ENCODE measurements at places on chromosomes 6 and 20.

- no peak for DNase-seq
Observed at GRCh38 chr6:110484321-110484720, 7.9 kb upstream of the SLC22A16 start.

DNA sequence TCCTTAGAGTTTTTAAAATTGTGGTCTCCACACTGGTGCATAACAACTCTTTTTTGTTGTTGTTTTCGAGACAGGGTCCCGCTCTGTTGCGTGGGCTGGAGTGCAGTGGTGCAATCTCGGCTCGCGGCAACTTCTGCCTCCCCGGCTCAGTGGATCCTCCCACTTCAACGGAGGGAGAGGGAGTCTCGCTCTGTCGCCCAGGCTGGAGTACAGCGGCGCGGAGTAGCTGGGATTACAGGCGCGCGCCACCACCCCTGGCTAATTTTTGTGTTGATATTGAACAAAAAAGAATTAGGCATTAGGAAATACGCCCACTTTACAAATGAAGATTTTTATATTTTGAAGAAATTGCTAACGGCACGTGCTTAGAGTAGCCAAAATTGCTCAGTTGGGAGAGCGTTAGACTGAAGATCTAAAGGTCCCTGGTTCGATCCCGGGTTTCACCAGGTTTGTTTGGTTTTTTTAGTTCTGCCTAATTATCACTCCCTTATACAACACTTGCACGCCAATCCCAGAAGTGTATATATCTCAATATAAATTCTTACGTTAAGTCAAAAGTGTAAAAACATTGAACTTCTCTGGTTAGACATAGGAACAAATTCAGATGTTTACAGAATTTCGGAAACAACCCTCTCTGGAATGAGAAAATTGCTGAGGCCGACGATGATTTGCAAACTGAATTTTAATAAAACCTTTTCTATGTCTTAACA lies 159.6 kb downstream of the TRIM27 start:
- DNase-seq, result no peak

GRCh38 chr6:21455071-21455470 lies 138.5 kb upstream of the SOX4 start:
- DNase-seq, result no peak

- DNase-seq, result no peak
Observed at GRCh38 chr6:156928972-156929371, 151.8 kb downstream of the ARID1B start.

DNA sequence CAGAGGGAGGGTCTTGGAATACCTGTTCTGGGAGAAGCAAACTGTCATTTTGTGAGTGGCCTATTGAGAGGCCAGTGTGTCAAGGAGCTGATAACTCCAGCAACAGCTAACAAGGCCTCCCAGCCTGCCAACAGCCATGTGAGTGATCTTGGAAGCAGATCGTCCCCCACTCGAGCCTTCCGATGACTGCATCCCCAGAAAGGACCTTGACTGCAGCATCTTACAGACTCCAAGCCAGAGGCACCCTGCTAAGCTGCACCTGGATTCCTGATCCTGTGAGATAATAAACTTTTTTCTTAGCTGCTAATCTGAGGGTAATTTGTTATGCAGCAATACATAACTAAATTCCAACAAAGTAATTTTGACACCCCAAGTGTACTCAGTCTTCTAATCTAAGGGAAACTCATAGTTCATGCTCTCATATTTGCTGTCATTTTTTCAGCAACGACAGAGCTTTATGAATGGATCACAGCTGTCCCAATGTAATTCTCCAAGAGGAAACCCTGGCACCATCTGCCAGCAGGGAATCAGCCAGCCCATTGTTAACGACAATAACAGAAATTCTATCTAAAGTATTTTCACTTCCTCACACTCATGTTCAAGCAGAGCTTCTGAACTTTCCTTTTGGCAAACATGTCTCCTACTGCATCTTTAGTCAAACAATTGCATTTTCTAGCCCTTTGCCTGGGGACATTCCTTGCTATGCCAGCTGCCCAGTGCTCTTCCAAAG lies 470.2 kb upstream of the BTBD3 start:
- DNase-seq, result no peak

- DNase-seq, result no peak
Observed at GRCh38 chr20:57361517-57361916, 10.5 kb downstream of the RAE1 start.

GRCh38 chr6:105898286-105898685 lies 187.8 kb upstream of the PRDM1 start:
- DNase-seq, result no peak

DNA sequence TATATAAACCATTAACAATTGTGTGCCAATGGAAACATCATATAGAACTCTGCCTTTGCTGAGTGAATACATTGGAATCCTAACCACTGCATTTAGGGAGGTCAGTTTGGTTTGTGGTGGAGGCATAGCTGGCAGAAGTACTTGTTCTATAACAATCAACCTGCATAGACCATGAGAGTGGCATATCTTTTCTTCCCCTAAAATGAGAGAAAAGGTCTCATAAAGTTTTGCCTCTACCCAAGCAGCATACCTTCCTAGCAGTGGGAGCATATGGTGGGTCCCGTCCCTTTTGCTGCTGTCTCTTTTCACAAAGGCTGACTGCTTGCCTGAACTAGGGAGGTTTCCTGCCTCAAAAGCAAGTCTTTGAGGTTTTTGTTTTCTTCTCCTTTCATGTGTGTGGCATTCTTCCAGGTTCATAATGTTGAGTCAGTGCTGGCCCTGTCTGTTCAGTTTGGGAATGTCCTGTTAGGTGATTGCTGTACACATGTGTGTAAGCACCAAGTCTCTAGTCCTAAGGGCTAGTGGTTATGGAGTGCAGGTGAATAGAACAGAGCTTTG lies 61.2 kb upstream of the SUPT3H start:
- DNase-seq, result no peak

GRCh38 chr6:96171112-96171511 lies 155.3 kb downstream of the FUT9 start:
- DNase-seq, result no peak

DNA sequence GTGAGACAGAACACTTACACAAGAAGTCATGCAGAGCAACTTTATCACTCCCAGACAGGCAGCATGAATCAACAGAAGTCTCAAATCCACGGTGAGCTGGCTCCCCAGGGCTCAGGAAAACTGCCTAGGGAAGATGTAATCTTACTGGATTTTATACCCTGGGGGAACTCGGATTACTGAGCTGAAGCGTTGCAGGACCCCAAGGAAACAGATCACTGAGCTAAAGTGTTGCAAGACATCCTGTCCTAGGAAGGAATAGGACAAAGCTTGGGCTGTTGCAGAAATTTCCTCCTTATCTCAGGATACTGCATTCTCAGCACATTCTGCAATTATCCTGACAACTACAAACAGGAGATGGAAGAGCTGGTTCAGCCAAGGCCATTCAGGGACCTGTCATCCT lies 224.8 kb downstream of the TFAP2A start:
- DNase-seq, result no peak

DNA sequence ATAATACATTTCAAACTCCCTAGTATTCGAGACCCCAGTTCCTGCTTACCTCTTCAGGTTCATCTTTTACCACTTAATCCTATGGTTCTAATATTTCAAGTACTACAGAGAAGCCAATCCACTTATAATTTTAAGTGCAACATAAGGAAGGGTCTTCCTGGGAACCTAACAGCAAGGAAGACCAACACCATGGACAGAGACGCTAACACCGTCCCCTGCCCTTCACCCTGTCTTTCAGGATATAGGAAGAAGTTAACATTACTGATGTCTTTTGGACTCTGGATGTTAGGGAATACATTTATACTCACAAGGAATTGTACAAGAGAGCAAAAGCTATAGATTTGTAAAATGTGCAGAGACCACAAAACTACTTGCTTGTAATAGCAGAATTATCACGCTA lies 565.0 kb upstream of the CHD6 start:
- DNase-seq, result no peak

GRCh38 chr6:21332077-21332476 lies 261.5 kb upstream of the SOX4 start:
- DNase-seq, result no peak

- DNase-seq, result no peak
Observed at GRCh38 chr6:164018133-164018532, 603.6 kb downstream of the QKI start.

DNA sequence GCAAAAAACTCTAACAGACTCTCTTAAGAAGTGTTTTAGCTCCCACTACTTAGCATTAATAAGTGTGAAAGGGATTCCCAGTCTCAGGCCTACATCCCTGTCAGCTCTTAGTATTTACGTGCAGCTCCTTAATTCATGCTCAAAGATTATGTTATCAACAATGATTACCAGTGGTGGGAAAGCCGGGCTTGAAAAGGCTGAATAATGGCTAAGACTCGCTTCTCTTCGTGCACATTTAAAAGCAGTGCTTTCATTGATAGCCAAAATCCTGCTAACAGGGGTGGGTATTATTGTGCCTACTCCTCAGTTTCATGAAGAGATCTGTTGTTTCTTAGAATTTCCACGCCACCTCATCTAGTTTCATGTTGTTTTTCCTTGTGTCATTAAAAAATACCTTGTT lies 518.8 kb downstream of the GRIK2 start:
- DNase-seq, result no peak

DNA sequence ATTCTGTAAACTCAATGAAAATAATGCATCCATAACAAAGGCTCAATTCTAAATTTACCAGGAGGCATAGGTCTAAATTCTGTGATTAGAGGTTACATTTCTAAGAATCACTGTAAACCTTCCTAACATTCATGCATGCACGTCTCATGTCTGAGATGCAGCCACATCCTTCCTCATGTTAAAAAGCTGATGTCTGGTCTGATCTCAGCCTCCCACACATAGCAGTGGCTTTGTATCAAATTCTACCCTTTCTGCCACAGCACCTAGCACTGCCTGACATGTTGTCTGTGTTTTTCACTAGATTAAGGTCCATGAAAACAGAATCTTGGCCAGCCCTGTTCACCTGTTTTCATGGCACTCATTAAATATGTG lies 171.1 kb downstream of the WDR27 start:
- no peak for DNase-seq

GRCh38 chr6:42259841-42260395 lies 42.3 kb upstream of the MRPS10 start:
- no peak for DNase-seq

- DNase-seq, result no peak
Observed at GRCh38 chr6:16437095-16437494, 198.7 kb downstream of the GMPR start.

- no peak for DNase-seq
Observed at GRCh38 chr6:14451594-14452374, 334.2 kb downstream of the CD83 start.

GRCh38 chr6:22783931-22784330 lies 214.6 kb downstream of the HDGFL1 start:
- DNase-seq, result no peak

DNA sequence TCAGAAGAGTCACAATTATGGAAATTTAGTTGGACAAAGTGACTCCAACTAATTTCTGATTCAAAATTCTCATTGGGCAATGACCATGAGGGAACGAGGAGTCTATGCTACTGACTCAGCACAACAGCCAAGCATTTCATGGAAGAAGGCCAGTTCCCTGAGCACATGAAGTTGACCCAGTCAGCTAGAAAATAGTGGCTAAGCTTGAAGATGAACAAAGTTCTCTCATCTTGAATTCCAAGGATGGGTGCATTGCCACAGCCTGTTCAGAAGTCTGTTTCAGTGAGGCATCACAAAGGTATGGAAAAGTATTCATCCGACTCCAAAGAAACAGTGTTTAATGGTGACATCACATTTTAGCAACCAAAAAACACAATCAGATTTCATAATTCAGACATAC lies 676.9 kb downstream of the HACE1 start:
- no peak for DNase-seq

GRCh38 chr20:5797843-5798462 lies 47.8 kb downstream of the SHLD1 start:
- no peak for DNase-seq

GRCh38 chr6:77620278-77620882 lies 32.5 kb upstream of the MEI4 start:
- no peak for DNase-seq

Data from stimulated activated CD4-positive, alpha-beta T cell treated with anti-CD3 and anti-CD28 coated beads, Interleukin-1b, Interleukin-23, amount 100 ng/mL, for 1 hour (primary cell).